Activated CD4-positive, alpha-beta T cell treated with anti-CD3 and anti-CD28 coated beads, Interleukin-2, amount 50 U/mL, for 16 hours (primary cell): ENCODE measurements at places on chromosomes 6 and 20.

DNA sequence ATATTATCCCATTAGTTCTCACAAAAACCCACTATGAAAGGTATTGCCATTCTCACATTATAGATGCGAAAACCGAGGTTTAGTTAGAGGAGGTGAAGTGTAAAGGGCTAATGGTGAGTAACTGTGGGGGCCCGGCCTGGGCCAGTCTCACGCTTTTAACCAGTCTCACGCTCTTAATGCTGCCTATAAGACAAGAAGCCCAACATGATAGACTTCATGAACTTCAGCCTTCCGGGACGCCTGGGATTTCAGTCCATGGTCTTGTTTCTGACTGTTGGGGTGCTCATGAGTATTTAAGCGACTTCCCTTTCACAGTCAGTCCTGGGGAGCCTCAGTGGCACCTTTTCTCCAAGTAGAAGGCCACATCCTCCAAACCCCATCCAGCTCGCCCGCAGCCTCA is 31.7 kb downstream of the AGPAT4 start:
- no peak for DNase-seq

- DNase-seq, result no peak
These were observed 13.7 kb downstream of the ARHGAP40 start for GRCh38 chr20:38615283-38615682.

GRCh38 chr6:79302341-79302740 is 67.9 kb upstream of the HMGN3 start:
- no peak for DNase-seq

- no peak for DNase-seq
These were observed 7.6 kb downstream of the CSNK2A1 start for GRCh38 chr20:535958-536357.
